NCI-H226 (cell line): ENCODE measurements at places on chromosomes 13 and 19.
A peak's percentile ranks its signal among the peaks of the same experiment; 100 is the strongest.

DNA sequence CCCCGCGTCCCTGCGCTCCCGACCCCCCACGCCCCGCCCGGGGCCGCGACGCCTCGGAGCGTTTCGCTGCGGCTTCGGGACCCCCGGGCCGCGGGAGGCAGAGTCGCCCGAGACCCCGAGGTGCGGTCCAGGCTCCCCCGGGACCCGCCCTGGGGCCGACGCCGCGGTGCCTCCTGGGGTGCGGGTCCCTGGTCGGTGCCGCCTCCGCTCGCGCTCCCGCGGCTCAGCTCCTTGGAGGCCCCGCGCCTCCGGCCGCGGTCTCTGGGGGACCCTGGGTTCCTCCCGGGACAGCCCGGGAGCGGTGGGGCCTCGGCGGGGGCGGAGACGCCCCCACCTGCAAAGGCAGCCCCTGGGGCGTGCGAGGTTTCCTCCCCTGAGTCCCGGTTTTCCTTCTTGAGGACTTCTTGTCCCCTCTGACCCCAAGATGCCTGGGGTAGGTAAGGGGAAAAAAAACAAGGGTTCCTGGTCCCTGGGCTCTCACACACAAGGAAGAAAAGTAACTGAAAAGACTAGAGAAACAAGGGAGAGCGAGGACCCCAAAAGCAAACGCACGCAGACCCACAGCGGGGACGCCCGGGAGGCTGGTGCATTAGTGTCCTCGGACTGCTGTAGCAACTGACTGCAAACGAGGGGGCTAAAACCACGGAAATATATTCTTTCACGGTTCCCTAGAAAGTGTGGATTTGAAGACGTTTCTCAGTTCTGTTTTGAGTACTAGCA is 740 bp downstream of the ZNF555 start:
- no peak for DNase-seq

GRCh38 chr19:39407660-39408391 is 1.2 kb downstream of the ZFP36 start:
- no peak for DNase-seq

GRCh38 chr13:111857846-111858560 is 208.9 kb upstream of the SOX1 start:
- DNase-seq = no peak

GRCh38 chr13:33392794-33393405 is 107.3 kb upstream of the STARD13 start:
- no peak for DNase-seq

DNA sequence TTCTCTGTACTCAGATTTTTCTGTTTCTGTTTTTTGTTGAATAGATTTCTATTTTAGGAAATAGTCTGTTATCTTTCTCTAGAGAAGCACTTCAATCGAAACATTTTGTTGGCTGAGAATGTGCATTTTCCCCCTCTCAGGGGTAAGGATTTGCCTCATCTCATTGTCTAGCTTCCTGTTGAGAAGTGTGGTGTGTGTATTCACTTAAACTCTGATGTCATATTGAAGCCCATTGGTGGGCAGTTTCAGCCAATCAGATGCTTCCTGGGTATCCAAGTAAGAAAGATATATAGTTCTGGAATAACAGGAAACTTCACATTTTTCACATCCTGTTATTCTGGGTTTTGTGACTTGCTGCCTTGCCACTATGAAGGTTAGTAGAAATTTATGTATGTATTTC is 87.6 kb downstream of the ARHGEF7 start:
- DNase-seq = peak; percentile 70

GRCh38 chr13:43874504-43875092 is 4.9 kb downstream of the CCDC122 start:
- DNase-seq = no peak

DNA sequence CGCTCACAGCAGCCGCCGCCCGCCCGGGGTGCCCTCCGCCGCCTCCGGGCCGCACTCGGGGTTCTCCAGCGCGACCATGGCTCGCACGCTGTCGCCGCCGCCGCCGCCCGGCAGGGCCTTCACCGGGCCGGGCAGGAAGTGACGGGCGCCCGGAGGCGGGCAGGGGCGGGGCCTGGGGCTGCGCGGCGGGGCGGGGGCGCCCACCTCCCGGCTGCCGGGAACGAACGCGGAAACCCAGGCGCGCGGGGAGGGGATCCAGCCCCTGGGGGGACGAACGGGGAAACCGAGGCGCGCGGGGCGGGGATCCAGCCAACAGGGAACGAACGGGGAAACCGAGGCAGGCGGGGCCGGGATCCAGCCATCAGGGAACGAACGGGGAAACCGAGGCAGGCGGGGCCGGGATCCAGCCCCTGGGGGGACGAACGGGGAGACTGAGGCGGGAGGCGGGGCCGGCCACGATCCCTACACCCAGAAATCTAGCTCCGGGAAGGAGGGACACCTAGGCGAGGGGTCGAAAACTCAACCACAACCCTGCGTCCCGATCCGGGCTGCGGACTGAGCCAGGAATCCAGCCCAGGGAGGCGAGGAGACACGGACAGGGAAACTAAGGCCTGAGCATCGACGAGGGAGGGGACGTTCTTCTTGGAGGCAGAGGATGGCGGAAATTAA is at the start of gene R3HDM4:
R3HDM4 (minus strand) TSS at position 140 of the 669 bp plus-strand sequence; CDS start at position 78, 62 bp downstream.
- DNase-seq = peak; percentile 39

GRCh38 chr19:3691372-3691716 is 8.9 kb downstream of the PIP5K1C start:
- no peak for DNase-seq

GRCh38 chr13:24737042-24737441 is 26.9 kb upstream of the RNF17 start:
- DNase-seq = no peak

GRCh38 chr19:36488118-36488845 is 1.1 kb downstream of the ZNF566 start:
- DNase-seq = no peak

GRCh38 chr13:106078191-106078590 is 457.3 kb downstream of the EFNB2 start:
- DNase-seq = peak; percentile 89

GRCh38 chr13:33582121-33582520 is 235.8 kb upstream of the RFC3 start:
- no peak for DNase-seq

DNA sequence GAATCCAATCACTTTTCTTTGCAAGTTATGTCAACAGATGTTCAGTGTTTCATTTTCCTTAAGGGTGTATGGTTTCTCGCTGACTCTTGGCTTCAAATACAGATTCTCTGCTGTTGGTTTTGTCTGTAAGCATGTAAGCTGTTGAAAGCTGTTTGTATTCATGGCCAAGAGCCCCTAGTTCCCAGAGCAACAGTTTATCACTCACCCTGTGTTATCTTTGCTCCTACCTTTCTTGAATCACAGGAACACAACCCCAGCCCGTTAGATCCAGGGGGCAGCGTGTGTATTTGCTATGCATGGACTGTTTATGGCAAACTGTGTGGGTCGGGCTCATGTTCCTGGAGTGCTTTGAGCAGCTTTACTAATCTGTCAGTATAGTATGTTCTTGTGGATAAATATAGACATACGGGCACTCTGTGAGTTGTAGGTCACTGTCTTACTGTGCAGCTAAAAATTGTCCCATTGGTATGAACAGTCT is 28.9 kb downstream of the FRY start:
- no peak for DNase-seq

GRCh38 chr13:114259974-114260373 is 21.4 kb upstream of the UPF3A start:
- no peak for DNase-seq

- DNase-seq = no peak
These were observed 8.0 kb downstream of the DNASE2 start for GRCh38 chr19:12872941-12873890.

DNA sequence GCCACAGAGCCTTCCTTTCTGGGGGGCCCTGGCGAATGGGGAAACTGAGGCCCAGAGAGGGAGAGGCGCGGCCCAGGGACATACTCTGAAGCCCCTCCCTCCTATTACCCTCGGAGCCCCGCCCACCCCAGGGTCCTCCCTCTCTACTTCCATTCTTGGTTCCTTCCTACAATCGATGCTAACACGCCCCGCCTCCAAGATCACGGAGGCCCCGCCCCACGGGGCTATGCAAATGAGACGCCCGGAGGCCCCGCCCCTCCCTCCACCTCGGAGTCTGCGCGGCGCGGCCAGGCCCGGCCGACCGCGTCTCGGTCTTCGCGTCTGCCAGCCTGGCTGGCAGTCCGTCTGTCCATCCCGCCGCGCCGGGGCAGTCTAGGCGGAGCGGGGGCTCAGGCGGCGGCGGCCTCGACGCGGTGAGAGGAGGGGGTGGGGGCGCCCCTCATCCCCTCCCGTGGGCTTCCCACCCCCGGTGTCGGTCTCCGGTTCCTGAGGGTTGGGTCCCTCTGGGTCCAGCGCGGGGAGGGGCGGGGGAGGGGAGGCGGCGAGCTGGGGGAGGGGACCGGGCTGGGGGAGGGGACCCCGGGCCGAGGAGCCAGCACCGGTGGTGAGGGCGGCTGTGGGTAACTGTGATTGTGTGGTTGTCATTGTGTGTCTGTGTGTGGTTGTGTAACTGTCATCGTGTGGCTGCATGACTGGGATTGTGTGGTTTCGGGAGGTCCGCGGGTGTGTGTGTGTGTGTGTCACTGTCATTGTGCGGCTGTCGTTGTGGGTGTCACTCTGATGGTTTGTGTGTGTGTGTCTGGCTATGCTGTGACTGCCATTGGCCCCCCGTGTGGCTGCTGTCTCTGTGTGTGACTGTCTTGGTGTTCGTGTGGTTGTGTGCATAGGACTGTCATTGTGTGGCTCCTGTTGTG is at the start of gene PLPPR2:
PLPPR2 (plus strand) TSS at position 273 of the 914 bp plus-strand sequence. CDS start 2,242 bp downstream, outside the sequence.
- peak; percentile 77 for DNase-seq

GRCh38 chr13:46045424-46045823 is 7.1 kb downstream of the ZC3H13 start:
- no peak for DNase-seq

GRCh38 chr19:18898081-18898606 is 2.2 kb upstream of the CERS1 start:
- DNase-seq = no peak

DNA sequence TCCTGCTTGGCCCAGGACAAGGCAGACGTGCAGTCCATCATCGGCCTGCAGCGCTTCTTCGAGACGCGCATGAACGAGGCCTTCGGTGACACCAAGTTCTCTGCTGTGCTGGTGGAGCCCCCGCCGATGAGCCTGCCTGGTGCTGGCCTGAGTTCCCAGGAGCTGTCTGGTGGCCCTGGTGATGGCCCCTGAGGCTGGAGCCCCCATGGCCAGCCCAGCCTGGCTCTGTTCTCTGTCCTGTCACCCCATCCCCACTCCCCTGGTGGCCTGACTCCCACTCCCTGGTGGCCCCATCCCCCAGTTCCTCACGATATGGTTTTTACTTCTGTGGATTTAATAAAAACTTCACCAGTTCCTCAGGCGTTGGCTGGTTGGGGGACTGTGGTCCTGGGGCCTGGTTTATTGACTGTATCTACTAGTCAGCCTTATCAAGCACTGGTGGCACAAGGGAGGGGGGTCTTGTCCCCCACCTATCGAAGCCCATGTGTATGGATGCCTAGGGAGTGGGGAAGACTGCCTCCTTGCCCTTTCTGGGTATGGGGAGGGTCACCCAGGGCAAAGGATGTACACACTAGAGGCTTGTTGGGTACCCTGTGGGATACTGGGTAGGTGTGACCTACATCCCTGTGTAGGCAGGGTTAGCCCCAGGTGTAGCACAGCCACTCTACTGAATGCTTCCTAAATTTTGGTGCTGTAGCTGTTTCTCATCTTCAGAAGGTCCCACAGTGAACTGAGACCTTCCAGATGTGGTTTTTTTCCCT is 4.4 kb downstream of the CHMP2A start:
- DNase-seq = no peak

DNA sequence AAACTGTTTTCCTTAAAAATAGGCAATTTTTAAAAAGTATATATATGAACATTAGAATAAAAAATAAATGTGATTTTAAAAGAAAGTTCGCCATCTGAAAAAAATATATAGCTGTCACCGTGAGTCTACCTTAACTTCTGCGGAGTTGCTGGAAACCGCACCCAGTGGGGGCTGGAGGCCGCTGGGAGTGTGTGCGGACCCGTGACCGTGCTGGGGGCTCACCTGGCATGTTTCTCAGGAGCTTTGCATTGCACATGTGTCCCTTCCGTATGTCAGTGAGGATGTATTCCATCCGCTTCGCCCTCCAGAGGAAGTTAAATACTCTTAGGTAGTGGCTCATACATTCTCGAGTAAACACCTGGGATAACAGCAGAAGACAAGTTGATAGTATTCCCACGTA is 71.7 kb downstream of the TUBGCP3 start:
- DNase-seq = no peak

- no peak for DNase-seq
These were observed 13.4 kb downstream of the ITGBL1 start for GRCh38 chr13:101465877-101466276.

DNA sequence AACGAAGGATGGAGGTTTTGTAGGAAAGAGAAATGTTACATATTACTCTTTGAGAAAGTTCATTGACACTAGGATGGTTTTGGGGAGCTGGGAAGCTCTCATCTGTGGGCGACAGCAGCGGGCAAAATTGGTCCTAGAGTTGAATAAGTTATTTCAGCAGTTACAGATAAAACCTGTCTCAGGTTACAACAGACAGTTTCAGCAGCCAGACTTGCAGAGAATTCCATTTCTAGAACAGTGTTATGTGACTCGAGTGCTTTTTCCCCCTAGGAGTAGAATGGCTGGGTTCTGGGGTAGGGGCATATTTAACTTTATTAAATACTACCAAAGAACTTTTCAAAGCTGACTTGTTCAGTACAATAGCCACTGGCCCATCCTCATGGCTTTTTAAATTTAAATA is 46.7 kb upstream of the UBL3 start:
- DNase-seq = no peak

DNA sequence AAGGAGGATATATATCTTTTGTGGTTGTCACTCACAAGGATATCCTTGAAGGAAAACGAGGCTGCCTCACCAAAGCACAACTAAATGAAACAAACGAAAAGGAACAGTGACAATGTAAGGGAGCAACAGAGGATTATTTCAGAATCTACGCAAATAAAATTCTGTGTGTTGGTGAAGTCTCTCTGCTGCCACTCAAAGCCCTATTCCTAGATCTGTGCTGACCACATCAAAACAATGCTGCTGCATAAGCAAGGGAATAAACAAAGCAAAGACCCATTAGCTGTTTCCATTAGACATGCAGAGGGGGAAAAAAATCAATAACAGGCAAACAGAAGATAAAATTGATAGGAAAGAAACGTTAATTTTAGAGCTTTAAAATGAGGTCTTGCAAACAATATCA is 204.4 kb downstream of the MZT1 start:
- DNase-seq = no peak

GRCh38 chr13:46053162-46054012 is 841 bp upstream of the ZC3H13 start:
- DNase-seq = no peak
